ENCODE measurements at places on chromosomes 2 and 18. TPM values are rescaled to one million over a fixed set of nuclear protein-coding genes. Genes with fewer than 3 reads are reported as not detected.

- DNase-seq, result no peak
Observed at GRCh38 chr18:79379931-79380815, 15.6 kb upstream of the NFATC1 start.

- no peak for DNase-seq
Observed at GRCh38 chr2:101740555-101740964, 43.1 kb downstream of the MAP4K4 start.

DNA sequence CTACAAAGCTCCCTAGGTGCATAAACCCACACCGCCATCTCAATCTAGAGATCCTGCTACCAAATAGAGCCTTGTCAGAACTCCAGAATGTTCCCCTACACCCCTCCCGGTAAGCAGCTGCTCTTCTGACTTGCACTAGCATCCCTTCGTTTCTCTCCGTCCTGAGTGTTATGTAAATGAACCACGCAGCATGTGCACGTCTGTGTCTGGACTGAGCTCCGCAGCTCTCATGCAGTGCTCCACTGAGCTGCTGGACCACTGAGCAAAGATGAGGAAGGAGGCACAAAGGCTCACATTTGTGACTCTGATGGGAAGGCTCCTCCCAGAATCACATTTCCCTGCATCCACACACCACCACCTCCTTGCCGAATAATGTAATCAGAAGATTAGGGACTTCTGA, 203.6 kb downstream of the MYT1L start:
- DNase-seq, result no peak

GRCh38 chr2:124437811-124438210, 412.7 kb downstream of the CNTNAP5 start:
- peak; percentile 35 for DNase-seq

DNA sequence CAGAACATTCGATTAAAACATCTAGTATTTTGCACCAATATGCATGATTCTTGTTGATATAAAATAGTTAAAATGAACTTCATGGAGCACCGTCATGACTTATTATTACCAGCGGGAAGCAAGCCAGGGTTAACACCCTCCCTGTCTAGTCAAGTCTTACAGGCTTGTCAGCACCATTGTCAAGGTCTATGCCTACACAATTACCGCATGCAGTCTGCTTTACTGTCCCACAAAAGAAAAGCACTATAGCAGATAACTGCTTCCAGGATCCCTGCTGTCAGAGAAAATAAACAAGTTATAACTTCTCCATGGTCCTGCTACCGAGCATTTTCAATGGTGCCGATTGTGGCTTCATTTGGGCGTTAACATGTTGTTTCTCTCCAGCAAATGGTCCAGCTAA, 968.0 kb upstream of the FAM98A start:
- DNase-seq, result no peak

DNA sequence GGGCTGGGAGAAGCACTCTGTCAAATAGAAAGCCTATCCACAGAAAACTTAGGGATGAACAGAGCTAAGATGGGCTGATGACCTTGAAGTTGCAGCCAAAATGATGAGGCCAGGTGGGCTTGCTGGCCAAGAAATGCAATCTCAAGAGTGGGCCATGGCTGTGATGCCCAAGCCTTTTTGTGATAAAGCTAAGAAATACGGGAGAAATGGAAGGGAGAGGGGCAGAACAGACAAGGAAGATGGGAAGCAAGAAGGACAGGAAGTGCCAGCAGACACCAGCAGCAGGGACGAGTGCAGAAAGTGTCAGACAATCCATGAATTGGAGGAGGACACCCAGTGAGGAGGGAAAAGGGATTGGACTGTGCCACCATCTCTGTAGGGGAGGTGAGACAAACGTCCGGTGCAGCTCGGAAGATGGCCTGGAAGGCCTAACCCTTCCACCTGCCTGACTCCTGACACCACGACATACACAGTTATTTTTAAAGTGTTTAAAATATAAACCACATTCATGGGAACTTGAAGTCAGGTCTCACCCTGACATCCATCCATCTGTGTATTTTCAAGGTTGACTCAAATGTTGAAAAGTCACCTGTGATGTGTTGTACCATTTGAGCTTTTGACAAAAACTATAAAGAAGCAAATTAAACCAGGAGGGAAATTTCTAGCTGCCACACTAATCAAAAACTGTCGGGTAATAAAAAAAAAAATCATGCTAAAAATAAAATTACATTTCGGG, 105.5 kb downstream of the BCL2 start:
- DNase-seq, result no peak

DNA sequence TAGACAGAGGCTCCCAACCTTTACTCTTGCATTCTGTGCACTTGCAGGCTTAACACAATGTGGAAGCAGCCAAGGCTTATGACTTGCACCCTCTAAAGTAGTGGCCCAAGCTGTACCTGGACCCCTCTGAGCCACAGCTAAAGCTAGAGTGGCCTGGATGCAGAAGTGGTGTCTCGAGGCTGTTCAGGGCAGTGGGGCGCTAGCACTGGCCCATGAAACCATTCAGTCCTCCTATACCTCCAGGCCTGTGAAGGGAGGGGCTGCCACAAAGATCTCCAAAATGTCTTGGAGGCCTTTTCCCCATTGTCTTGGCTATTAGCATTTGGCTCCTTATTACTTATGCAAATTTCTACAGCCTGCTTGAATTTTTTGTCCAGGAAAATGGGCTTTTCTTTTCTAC, 207.7 kb downstream of the OSR1 start:
- no peak for DNase-seq

GRCh38 chr2:64985447-64985846, 3.8 kb upstream of the SLC1A4 start:
- DNase-seq, result no peak

DNA sequence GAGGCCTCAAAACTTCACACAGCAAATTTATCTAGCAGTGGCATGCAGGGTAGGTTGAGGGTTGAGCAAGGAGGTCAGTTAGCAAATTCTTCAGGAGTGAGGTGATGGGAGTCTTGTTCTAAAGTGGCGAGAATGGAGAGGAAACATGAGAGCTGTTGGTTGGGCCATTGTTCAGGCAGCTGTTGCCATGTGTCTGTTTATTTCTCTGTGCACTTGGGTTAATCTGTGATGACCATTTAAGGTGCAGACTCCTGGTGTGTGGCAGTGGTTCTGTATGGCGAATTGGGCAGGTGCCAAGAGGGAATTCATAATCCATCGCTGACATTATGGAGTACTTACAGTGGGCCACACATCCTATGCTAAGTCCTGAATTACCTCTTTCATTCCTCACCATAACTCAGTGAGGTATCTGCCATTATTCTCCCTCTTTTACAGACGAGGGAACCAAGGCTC, 30.4 kb downstream of the TMEM178A start:
- DNase-seq, result peak; percentile 52

GRCh38 chr2:152581360-152581759, 135.9 kb downstream of the PRPF40A start:
- DNase-seq, result no peak

GRCh38 chr2:179048099-179048498, 1.8 kb downstream of the CCDC141 start:
- DNase-seq, result no peak

DNA sequence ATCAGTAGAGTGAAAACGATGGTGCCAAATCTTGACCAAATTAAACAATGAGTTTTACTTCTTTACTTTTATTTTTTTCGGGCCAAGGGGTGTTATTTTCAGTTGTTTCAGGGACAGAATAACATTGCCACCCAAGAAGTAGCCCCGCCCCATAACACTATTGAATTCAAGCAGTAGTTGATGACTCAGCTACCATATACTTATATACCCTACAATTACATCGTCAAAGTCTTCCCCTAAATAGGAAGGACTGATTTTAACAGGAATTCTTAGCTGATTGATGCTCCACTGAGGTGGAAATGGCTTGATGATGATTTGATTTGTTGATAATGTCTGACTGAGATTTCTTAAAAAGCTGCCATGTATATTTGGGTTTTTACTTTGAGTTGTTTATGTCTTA, 24.7 kb downstream of the LYPD6B start:
- no peak for DNase-seq

DNA sequence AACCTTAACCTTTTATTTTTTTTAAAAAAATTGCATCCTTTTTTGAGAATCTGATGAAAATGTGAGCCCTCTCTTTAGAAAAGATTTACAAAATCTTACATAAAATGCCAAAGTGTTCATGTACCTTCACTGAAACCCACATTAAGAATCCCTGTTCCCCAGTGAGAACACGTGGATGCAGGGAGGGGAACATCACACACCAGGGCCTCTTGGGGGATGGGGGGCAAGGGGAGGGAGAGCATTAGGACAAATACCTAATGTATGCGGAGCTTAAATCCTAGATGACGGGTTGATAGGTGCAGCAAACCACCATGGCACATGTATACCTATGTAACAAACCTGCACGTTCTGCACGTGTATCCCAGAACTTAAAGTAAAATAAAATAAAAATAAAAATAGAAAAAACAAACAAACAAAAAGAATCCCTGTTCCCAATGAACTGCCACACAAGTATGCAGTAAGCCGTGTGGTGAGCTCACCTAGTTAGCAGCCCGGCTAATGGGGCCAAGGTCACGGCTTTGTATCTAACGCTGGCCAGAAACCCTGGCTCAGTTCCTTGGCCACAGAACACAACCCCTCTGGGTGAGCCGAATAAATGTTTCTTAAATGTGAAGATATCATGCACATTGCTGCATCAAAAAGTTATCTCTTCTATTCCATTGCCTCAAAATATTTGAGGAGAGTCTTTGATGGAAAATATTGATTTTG, 41.4 kb downstream of the CHST9 start:
- no peak for DNase-seq

DNA sequence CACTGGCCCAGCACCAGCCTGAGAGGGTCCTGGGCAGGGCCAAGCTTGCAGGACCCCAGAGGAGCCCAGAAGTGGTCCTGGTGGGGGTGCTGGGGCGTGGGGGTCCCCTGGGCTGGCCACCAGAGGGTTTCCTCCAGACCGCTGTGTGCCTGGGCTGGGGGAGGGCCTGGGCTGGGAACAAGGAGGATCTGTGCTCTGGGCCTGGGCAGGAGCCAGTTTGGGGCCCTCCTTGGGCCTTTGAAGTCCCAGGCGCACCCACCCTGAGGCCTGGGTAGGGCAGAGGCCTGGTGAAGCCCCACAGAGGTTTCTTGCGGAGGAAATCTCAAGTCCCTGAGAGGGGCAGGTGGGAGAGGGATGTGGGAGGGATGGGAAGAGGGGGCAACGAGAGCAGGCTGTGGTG, 63.4 kb upstream of the GPC1 start:
- no peak for DNase-seq

DNA sequence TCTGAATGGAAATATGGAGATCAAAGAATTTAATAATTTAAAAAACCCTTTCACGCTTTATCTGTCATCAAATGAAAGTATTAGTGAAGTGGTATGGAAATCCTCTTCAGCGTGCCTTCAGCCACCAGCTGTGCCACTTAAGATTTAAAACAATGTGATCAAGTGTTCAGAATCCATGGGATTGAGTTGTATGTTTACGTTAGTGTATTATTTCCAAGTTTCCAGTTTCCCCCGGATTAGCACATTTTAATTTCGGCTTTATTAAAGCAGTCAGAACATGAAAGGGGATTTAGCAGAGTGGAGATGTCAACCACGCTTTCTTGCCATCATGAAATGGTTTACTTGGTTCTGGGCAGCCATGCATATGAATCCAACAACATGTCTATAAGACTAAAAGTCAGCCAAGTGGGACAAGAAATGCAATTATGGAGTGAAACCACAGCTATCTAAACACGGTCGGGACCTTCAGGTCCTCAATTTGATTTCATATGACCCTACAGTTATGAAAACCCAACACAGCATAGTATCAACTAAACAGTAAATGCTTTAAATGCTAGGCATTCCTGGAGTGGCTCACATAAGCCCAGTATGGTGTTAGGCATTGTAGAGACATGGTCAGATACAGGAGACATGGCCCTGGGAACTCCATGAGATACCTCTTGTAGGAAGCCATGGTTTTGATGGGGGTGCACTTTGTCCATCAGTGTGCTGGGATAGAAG, 224.9 kb upstream of the EPAS1 start:
- no peak for DNase-seq

DNA sequence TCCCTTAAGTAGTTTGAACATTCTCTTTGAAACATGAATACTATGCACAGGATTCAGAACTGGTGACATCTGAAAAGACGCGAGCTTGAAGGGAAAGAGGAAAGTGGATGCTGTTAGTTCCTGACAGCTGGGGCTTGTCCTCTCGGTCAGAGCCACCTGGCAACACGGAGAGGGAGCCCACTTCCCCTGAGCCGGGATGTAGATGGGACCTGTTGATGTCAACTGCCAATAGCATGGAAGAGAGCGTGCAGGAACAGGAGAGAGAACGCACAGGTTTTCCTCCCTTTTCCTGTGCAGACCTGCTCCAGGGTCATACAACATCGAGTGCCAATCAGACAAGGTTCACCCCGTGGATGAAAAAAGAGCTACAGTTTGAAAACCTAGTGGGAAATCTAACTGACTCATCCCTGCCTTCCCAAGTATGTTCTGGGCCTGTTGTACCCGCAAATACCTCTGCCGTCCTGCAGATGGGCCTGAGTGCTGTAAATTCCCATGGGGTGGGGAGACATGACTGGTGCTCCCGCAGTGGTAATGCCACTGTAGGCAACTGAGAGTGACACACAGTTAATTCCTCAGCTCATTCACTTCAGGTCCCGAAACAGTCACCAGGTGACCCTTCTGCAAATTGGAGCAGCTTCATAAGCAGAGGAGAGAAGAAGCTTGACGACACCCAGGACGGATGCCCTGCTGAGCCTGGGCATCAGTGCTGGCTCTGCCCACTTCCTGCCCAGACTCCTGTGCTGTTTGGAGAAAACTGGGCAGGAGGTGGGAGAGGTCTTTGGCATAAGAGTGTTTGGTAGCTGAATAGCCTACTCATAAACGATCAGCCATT, 13.9 kb upstream of the MBP start:
- DNase-seq, result no peak

DNA sequence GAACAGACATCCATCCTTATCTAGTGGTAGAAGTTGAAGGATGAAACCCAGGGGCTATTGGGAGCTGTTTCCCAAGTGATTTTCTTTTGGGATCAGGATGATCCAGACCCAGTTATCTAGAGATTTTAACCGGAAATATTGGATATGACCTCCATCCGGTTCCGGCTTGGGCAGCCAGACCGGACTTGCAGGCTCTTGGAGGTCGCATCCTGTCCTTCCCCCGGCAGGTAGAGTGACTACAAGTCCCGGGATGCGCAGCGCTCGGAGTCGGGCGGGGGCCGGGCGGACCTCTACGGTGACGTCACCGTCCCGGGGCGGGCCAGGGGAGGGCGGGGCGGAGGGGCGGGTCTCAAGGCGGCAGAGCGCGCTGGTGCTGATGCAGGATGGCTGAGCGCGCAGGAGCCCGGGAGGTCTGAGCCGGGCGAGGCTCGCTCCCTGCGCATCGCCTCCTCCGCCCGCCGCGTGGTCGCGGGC, at the start of gene KIF5C:
Gene KIF5C, plus strand, starts transcription at position 360 of the 474 bp plus-strand sequence. CDS start 391 bp downstream, outside the sequence.
- peak; percentile 82 for DNase-seq

DNA sequence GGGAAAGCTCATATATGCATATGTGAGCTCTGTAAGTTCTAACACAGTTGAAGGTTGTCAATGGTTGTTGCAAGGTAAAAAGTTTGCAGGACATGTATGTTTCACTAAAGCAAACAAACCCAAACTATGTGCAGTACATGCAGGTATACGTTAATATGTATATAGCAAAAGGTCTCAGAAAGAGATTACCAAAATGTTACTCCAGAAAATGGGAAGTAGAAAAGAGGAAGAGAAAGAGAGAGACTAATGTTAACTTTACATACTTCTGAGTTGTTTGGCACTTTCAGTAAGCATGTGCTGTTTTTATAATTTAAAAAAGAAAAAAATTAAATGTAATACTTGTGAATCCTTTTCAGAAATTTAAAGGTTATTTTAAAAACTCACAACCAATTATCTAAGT, 32.8 kb upstream of the PEX13 start:
- no peak for DNase-seq

Gene CENPA
- polyA plus RNA-seq, result 20.7 TPM

Gene ALKAL2
- polyA plus RNA-seq, result 4.9 TPM

Gene CPO
- 1.7 TPM for polyA plus RNA-seq

Gene C2orf81
- polyA plus RNA-seq, result 5.5 TPM

Gene ANKRD29
- 0.93 TPM for polyA plus RNA-seq

Gene VWC2L
- 0.18 TPM for polyA plus RNA-seq

Gene ATP6V1C2
- polyA plus RNA-seq, result 8.1 TPM

Gene SH3BP4
- polyA plus RNA-seq, result 33.7 TPM

All from left kidney (tissue), 8 donors.